Adrenal gland (tissue), 19 donors: ENCODE measurements at places on chromosomes 12 and 14. TPM values are rescaled to one million over a fixed set of nuclear protein-coding genes. Genes with fewer than 3 reads are reported as not detected.

Gene STON2
- 0.62 TPM for polyA plus RNA-seq

Gene CMTM5
- 2.6 TPM for polyA plus RNA-seq

Gene IRAK4
- 10.8 TPM for polyA plus RNA-seq

Gene CISTR
- polyA plus RNA-seq, result not detected

Gene SLC8A3
- 0.56 TPM for polyA plus RNA-seq

Gene KLRD1
- polyA plus RNA-seq, result 0.10 TPM

Gene AMN
- polyA plus RNA-seq, result not detected

Gene CLEC4D
- not detected for polyA plus RNA-seq

DNA sequence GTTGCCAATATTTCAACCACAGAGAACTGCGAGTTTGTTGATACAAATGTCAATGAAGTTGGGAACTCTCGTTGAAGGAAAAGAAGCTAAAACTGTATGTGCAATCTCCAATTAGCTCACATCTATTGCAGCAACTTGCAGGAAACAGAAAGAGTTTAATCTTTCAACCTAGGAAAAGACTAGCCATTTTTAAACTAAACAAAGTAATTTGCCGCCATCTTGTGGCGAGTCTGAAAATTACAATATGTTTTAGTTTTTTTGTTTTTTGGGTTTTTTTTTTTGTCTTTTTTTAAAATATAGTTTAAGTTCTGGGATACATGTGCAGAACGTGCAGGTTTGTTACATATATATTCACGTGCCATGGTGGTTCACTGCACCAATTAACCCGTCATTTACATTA is 131.2 kb upstream of the FOXG1 start:
- H3K4me3 ChIP-seq, result no peak overlapping the region
- H3K27ac ChIP-seq, result no peak overlapping the region
- H3K4me1 ChIP-seq, result no peaks in the 10 kb centered on the region
- DNase-seq, result no peak
- no peaks in the 10 kb centered on the region for H3K27me3 ChIP-seq
- no peaks in the 10 kb centered on the region for H3K36me3 ChIP-seq

GRCh38 chr12:42960087-42960527 is 370.6 kb upstream of the PRICKLE1 start:
- H3K36me3 ChIP-seq, result no peaks in the 10 kb centered on the region
- H3K4me1 ChIP-seq, result no peaks in the 10 kb centered on the region
- no peak for DNase-seq

DNA sequence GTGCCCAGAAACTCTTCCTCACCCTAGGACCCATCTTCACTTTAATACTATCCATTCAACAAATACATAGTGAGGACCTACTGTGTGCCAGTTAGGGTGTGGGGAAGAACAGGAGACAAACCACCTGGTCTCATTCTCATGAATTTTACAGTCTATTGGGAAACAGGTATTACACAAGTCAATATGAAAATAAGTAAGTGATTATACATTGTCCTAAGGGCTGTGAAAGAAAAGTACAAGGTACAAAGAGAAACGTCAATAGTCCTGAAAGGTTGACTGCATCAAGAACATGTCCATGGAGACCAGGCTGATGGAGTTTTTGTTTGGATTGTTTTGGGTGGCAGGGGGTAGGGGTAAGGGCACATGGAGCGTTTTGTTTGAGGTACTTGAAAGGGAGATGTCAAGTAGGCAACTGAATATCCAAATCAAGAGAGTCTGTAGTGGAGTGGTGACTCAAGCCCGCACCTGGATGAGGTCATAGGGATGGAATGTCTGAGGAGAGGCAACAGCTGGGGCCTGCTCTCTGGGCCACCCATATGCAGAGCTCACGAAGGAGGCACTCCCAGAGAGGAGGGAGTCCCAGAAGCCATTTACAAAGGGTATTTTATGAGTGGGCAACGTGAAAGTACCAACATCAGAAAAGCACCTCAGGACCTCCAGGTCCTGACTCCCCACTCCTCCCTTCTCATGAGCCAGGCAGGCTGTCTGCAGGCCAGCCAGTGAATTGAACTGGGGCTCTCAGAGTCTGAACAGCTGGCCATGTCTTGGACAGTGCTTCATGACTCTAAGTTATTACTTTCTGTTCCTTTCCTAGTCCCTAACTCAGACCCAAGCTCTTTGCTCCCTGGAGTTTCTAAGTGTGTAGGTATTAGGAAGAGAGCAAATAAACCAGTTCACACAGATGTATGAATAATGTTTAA is 272.0 kb downstream of the ZFP36L1 start:
- H3K27me3 ChIP-seq, result no peaks in the 10 kb centered on the region
- no peaks in the 10 kb centered on the region for H3K36me3 ChIP-seq
- H3K4me3 ChIP-seq, result no peak overlapping the region
- H3K27ac ChIP-seq, result no peak overlapping the region
- peaks cover 34% of the 10 kb centered on the region for H3K4me1 ChIP-seq

DNA sequence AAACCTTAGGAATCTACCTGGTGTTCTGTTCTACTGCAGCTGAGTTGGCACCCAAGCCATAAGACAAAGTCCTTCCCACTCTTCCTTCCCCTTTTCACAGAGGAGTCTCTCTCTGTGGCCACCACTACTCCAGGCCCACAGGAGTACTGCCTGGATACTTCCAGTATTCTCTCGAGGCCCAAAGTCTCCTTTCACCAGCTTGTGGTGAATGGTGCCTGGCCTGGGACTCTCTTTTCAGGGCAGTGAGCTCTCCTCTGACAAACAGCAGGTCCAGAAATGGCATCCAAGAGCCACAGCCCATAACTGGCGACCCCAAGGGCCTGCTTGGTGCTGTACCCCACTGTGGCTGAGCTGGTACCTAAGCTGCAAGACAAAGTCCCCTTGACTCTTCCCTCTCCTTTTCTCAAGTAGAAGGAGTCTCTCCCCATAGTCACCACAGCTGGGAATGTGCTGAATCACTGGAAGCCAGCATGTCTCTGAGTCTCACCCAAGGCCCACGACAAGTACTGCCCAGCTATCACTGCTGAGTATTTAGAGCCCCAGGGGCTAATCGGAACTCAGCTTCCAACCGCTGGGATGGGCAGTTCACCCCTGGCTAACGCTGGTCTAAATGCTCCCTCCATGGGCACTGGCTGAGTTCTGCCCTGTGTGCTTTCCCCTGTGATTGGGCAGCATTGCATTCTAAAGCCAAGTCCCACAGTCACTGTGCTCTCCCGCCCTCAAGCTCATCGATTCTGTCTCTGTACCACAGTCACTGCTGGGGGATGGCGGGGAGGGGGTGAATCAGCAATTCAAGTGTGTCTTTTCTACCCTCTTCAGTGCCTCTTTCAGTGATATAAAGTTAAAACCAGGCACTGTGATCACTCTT is 6.1 kb downstream of the A2ML1 start:
- no peaks in the 10 kb centered on the region for H3K27me3 ChIP-seq
- H3K4me3 ChIP-seq, result no peak overlapping the region
- no peak overlapping the region for H3K27ac ChIP-seq
- DNase-seq, result no peak

GRCh38 chr12:12684375-12685106 is 11.4 kb downstream of the GPR19 start:
- peak; percentile 52 for DNase-seq
- no peaks in the 10 kb centered on the region for H3K4me1 ChIP-seq
- no peaks in the 10 kb centered on the region for H3K27me3 ChIP-seq
- H3K36me3 ChIP-seq, result no peaks in the 10 kb centered on the region
- no peak overlapping the region for H3K27ac ChIP-seq

DNA sequence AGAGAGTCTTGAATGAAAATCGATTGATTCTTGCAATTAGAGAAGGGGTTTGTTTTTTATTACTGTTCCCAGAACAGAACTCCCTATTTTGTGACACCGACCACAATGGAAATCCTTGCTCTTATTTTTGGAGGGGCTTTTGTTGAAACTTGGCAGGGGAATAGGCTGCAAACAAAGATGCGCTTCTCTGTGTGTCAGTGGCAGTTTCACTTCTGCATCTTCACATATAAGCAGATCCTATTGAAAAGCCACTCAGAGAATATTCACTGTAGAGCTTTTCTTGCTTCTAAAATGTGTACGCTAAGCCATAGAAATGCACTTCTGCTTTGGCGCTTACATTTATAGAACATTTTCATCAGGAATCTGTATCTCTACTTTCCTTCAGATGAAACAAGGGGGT is 1822.4 kb upstream of the SEL1L start:
- no peak overlapping the region for H3K4me3 ChIP-seq
- no peaks in the 10 kb centered on the region for H3K27me3 ChIP-seq
- H3K36me3 ChIP-seq, result no peaks in the 10 kb centered on the region
- H3K4me1 ChIP-seq, result no peaks in the 10 kb centered on the region

- no peak for DNase-seq
- H3K27me3 ChIP-seq, result no peaks in the 10 kb centered on the region
- no peaks in the 10 kb centered on the region for H3K36me3 ChIP-seq
- no peak overlapping the region for H3K27ac ChIP-seq
- H3K4me1 ChIP-seq, result no peaks in the 10 kb centered on the region
These were observed 14.0 kb downstream of the CCDC62 start for GRCh38 chr12:122788387-122788786.

DNA sequence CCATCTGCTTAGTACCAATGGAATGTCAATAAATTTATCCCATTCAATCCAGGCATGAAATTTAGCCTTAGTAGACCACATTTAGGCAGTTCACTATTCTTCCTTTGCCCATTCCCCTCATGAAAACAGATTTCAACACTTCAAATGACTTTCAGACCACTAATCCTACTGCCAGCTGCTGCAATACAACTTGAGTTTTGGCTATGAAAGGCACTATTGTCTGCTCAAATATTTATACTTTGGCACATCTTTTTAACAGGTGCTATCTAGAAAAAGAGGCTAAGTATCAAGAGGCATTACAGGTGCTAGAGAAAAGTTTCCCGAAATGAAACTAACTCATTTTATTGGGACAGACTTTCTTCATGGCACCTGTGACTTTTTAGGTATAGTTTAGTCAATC is 499.8 kb downstream of the C12orf50 start:
- no peak for DNase-seq
- H3K36me3 ChIP-seq, result no peaks in the 10 kb centered on the region
- H3K4me3 ChIP-seq, result no peak overlapping the region
- H3K27ac ChIP-seq, result no peak overlapping the region
- H3K4me1 ChIP-seq, result no peaks in the 10 kb centered on the region
- H3K27me3 ChIP-seq, result no peaks in the 10 kb centered on the region

DNA sequence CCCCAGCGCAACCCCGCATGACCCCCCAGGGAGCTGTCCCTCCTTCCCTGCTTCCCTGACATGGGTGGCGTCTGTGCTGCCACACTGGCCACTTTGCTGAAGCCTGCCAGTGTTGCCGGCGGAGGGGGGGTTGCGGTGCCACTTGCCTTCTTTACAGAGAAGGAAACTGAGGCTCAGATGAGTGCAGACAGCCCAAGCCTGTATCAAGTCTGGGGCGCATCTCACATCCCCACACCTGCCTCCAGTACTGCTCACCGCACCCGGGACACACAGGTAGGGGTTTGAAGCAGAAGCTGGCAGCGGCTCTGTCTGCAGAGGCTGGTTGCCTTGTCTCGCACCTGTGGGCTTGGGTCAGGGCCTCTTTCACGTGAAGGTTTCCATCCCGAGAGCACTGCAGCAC is 104.7 kb upstream of the RTL1 start:
- peaks cover 20% of the 10 kb centered on the region for H3K4me1 ChIP-seq
- H3K4me3 ChIP-seq, result no peak overlapping the region
- H3K27ac ChIP-seq, result no peak overlapping the region
- H3K27me3 ChIP-seq, result no peaks in the 10 kb centered on the region
- no peaks in the 10 kb centered on the region for H3K36me3 ChIP-seq

DNA sequence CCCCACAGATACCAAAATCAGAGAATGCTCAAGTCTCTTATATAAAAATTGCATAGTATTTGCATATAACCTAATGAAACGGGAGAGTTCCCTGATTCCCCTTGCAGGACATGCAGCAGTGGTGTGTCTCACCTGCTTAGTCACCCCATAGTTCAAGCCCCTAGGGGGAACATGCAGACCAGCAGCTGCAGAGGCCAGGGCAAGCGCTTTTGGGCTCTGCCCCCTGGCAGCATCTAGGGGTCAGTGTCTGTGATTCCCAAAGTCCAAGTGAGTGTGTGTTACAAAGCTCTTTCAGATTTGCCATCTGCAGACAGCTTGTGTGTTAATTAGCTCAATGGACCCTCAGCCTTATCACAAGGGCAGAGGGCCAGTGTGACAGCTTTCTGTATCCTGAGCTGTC is 110.1 kb downstream of the DNAI7 start:
- H3K27me3 ChIP-seq, result no peaks in the 10 kb centered on the region
- H3K36me3 ChIP-seq, result no peaks in the 10 kb centered on the region
- peaks cover 10% of the 10 kb centered on the region for H3K4me1 ChIP-seq
- H3K27ac ChIP-seq, result no peak overlapping the region

DNA sequence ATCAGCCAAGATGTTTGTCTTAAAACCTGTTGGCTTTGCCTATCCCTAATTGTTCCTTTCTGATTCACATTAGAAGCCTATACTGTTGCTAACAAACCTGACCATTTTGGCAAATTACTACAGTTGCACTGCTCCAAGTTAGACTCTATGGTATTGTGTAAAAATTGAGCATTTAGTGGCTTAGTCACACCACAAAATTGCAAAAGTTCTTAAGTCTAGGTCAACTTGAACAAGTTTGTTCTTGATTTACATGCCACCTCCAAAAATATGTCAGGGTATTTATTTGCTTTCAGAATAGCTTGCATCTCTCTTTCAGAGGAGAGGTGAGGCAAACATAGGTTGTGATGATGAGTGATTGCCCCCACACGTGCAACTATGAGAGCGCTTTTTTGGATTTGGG is 27.0 kb upstream of the PTHLH start:
- DNase-seq, result no peak
- no peaks in the 10 kb centered on the region for H3K36me3 ChIP-seq
- H3K4me1 ChIP-seq, result no peaks in the 10 kb centered on the region
- H3K4me3 ChIP-seq, result no peak overlapping the region
